Stimulated activated CD4-positive, alpha-beta T cell treated with anti-CD3 and anti-CD28 coated beads, Interleukin-2, amount 100 ng/mL, for 24 hours (primary cell): ENCODE measurements at places on chromosomes 2 and 18.

DNA sequence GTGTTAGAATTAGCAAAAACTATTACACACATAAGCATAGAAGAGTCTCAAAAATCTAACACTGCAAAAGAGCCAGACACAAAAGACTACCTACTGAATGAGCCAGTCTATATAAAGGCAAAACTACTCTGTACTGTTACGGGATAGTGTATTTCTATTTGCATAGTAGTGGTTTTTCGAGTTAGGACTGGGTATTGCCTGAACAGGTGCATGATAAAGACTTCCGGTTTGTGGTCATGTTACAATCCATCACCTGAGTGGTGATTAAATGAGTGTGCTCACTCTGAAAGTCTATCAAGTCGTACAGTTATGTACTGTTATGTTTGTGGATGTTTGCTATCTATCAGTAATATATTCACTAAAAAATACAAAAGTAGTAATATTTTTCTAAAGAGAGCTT, 523.3 kb upstream of the SYT4 start:
- DNase-seq: no peak

GRCh38 chr2:43024515-43025011, 201.8 kb downstream of the ZFP36L2 start:
- peak; percentile 51 for DNase-seq

GRCh38 chr18:615773-616172, 19.0 kb downstream of the CLUL1 start:
- DNase-seq: no peak

DNA sequence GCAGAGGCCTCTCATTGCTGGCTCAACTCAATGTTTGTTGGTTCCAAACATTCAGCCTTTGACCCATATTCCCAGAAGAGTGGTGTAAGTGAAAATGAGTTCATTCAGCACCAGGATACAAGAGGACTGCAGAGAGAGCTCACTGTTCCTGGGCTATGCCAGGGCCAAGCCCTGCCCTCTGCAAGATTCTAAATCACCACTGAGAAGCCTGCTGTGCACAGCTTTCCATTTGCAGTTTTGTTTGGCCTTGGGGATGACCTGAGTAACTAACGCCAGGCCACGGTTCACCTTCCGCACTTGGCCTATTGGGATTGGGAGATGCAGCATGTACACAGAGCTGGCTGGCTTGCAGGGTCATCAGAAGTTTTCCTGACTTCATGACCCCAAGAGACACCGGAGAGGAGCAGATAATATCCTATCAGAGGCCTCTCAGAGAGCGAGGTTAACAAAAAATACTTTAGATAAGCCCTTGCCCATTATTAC, 12.6 kb downstream of the GKN1 start:
- no peak for DNase-seq
